ENCODE measurements at places on chromosomes 3 and 15.

GRCh38 chr3:98038286-98038685 lies 3.2 kb upstream of the GABRR3 start:
- DNase-seq = no peak

DNA sequence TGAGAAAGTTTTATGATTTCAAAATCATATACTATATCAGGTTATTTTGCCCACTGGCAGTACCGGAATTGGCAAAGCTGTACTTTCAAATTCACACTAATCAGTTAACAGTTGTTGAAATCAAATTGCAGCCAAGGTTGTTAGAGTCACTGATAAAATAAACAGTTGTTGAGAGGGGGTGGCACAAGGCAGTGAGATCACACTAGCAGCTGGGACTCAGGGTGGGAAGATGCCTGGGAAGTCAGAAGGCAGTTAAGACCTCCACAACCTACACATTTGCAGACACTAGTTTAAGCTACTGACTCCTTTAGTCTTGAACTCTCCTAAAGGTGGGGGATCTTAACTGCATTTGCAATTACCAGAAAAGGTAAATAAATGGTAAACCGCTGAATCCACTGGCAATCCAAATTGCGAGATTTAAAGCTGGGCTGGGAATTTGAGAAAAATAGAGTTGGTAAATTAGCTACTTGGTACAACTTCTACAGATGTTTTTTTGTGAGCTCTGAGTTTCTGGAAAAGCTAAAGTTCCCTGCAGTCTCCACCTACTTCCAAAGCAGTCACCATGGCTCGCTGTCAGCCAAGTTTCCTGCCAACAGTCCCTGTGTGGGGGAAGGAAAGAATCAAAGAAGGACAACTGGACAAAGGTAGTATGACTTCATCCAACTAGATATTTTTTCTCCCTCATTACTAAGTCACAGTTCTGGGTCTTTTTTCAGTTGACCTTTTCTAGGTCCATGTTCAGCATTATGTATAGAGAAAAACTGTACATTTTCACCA lies 105.7 kb downstream of the ZNF385D start:
- no peak for DNase-seq

GRCh38 chr3:196159952-196160804 lies 51.0 kb downstream of the ZDHHC19 start:
- peak; percentile 52 for DNase-seq

DNA sequence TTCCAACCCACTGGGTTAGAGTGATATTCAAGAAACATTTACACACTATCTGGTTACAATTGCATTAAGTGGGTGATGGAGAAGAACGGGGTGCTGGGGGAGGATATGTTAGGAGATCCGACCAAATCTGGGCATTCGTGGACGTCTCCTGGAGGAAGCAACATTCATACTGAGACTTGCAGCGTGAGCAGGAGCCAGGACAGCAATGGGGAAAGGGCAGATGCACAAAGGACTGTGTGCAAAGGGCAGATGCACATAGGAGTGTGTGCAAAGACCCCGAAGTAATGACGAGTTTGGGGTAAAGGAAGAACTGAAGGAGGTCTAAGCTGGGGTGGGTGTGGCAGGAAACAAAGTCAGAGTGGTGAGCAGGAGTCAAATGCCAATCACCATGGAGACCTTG lies 16.1 kb upstream of the CTXND1 start:
- no peak for DNase-seq

DNA sequence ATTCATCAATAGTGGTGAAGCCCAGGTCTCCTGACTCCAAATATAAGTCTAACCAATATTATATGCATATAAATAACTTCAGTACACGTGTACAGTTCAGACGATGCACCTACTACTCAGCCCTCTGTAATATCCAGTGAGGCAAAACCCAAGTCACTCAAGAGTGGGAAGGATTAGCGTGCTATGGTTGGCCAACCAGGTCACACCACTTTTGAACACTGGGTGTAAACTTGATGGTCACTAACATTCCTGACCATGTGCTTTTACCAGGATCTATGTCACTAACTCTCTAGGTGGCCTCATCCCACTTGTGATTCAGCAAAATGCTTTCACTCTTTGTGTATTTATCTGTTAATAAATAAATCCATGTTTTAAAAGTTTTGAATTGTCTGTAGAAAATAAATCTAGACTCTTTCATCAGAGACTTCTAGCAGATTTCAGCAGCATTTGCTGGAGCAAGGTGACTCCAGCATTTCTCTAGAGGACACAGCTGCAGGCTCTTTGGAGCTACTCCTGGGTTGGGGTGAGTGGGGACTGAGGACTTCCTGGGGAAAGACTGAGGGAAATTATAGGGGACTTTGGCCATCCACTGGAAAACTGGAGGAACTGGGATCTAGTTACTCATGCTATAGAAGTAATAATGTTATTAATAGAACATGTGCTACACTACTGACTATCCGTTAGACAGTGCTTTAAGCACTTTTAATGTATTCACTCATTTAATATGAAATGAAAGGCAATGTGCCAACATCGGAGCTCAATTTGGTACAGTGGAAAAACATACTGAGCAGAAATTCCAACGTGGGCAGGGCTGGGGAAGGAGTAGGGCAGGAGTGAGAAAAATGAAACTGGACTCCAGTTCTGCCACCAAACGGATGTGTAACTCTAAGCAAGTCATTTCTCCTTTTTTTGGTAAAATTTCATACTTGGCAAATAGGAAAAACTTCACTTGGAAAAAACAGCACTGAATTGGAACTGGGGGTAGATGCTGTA lies 97.9 kb downstream of the RORA start:
- no peak for DNase-seq

GRCh38 chr3:55947406-55947805 lies 460.3 kb upstream of the WNT5A start:
- no peak for DNase-seq

GRCh38 chr15:77021803-77022381 lies 27.0 kb downstream of the PSTPIP1 start:
- peak; percentile 65 for DNase-seq

DNA sequence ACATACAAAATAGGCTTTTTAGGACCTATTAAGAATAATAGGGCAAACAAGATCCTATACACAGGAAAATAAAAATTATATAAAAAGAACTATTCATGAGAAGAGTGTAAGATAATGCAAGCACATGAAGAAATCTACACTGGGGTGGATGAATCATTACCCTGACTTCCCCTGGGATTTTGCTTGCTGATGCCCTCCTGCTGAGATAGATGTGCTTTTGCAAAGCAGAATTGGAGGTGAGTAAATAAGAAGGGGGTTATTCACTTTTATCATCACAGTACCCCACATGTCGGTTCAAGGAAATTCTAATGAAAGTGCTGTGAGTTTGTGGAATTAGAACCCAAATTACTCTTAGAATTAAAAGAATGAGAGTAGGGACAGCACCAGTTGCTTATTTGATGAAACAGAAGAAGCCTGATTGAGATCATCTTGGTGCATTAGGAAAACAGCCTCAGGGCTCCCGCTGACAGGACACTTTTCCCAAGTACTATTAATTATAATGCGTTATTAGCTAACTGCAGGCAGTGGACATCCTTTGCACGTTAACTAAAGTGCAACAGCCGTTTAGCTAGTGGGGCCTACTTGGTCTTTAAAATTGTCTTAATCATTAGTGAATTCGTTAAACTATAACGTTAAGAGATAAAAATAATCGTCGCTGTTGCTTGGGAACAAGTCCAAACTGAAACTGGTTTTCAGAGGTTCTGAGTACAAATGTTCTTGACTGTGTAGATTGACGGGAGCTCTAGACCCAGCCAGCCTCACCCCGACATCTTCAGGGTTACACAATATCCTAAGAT lies 48.4 kb downstream of the SLC2A2 start:
- no peak for DNase-seq

GRCh38 chr3:193714523-193715137 lies 121.6 kb downstream of the OPA1 start:
- no peak for DNase-seq

DNA sequence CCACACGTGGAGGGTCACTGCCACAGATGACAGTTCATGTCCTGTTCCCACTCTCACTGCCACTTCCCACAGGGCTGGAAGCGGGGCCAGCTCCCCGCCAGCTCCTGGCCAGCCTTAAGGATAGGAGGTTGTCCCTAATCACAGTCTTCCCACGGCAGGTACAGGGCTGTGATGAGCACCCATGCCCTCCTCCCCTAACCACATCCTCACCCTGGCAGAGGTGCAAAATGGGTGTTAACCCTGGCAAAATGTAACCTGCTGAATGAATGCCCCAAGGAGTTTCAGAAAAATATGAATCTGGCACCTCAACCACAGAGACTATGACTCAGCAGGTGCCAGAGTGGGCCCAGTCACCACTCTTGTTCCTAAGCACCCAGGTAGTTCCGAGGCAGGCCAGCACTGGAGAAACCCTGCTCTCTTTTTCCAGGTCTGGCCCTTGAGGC lies 185.1 kb upstream of the TPM1 start:
- DNase-seq = peak; percentile 5

GRCh38 chr3:119356646-119357045 lies 62.5 kb downstream of the ARHGAP31 start:
- no peak for DNase-seq

DNA sequence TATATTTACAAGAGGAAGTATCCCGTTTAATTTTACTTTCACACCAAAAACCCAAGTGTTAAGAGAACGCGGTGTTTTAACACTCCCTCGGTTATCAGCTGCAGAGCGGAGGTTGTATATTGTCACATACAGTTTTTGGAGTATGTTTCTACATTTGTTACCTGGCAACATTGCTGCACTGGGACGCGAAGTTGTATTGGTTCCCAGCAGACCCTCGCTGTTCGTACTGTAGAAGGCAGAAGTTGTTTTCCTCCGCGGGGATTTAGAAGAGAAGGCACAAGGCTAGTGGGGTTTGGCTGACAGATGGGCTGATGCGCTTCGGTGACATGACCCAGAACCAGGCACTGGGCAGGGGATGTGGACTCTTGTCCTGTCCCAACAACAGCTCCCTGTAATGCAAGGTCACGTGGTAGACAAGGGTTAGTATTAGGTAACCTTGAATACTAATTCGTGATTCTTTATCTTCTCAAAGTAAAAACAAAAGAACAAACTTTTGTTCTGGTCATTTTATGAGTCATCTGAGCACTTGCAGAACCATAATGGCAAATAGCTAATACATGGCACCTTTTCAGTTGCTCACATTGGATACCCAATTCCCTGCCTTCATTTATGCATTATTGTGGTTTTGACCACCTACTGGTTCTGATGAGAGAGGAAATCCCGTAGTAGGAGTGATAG lies 230.4 kb upstream of the BHLHE40 start:
- DNase-seq = no peak

DNA sequence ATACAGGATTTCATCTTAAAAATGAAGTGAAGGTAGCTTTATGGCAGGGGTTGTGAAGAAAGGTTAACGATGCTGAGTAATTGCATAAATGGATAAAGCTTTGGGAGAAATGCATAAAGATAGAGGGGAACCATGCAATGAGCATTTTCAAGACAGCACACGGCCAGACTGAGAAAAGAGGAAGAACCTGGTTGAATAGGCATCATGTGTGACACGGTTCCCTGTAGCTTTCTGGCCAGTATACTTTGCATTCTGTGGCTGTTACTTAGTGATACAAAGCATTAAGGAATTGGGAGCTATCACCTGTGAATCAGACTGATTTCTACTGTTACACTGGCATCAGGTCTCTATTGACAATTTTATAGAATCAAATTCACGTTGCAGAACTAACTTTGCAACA lies 33.3 kb downstream of the NR2C2 start:
- no peak for DNase-seq

DNA sequence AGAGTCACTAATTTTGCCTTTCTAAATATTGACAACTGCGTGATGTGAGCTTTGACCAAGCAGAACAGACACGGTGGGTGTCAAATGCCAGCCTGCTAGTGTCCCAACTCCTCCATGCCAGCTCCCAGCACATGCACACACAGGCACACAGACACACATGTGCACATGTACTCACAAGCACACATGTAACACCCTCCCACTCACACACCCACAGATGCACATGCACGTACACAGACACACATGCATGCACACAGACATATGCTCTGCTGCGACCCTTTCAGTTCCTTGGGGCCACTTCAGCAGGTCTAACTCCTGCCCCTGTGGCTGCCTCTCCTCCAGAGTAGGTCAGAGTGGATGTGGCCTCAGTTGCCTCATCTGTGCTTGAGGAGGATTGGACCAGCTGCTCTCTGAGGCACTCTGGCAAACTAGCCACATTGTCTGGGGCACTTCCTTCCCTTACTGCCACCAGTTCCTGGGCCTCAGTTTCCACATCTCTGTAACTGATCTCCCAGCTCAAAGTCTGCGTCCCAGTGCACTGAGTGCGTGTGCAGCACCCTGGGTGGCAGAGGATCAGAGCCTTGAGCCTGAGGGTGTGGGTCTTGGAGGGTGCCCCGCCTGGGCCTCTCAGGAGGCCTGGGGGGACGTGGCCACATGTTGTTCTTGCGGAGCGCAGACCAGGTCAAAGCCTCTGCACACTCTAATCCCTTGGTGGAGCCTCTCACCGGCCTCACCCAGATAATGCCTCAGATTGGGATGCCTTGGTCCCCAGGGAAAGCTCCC lies 55.0 kb upstream of the PRR23E start:
- DNase-seq = no peak

Data from activated naive CD8-positive, alpha-beta T cell treated with anti-CD3 and anti-CD28 coated beads, Interleukin-2, amount 50 U/mL, for 24 hours (primary cell).